ENCODE measurements at places on chromosomes 12 and 14. TPM values are rescaled to one million over a fixed set of nuclear protein-coding genes. Genes with fewer than 3 reads are reported as not detected.

DNA sequence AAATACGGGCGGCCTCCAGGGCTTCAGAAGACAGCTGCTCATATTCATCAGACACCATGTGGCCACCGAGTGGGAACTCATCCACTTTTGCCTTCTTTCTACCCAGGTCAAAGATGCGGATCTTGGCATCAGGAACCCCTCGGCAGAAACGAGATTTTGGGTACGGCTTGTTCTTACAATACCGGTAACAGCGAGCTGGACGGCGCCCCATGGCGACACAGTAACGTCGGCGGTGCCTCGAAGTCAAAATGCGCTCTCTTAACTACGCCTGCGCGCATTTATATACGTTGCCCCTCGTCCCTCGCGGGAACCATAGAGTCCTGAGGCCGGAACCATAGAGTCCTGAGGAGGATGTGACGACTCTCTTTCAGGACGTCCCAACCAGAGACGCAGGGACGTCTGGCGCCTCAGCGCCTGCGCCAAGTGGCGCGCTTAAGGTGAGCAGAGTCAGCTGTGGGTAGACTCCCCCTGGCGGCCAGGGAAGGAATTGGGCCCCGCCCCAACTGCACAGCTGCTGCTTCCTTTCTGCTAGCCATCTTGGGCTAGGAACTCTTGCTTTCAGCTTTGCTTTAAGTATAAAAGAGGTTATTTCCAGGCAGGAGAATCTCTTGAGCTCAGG is at the start of gene RPL10L:
Gene RPL10L (minus strand): TSS at position 256 of the 619 bp plus-strand sequence. CDS start 45 bp downstream, at position 211.
- H3K4me3 ChIP-seq: no peak within 1 kb of the TSS
- peak; percentile 8 for DNase-seq
- H3K27me3 ChIP-seq: no peaks in the 10 kb centered on the region
- no peak within 1 kb of the TSS for H3K27ac ChIP-seq
- no peaks in the 10 kb centered on the region for H3K4me1 ChIP-seq
- H3K36me3 ChIP-seq: no peaks in the 10 kb centered on the region

HOXC13 gene
- not detected for total RNA-seq

DNA sequence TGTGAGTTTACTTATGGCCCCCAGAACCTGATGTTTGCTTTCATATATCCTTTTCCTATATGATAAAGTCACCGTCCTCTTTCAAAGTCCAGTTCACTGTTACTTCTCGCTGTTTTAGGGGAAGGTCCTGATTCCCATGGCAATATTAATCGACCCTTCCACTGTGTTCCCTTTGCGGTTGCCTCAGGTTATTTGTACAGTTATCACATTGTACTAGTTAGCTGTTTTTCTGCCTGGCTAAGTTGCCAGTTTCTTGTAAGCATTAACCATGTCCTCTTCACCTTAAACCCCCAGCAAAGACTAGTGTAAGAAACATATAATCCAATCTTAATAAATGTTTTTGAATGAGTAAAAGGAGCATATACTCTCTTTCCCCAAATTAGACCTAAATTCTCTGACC is 115.0 kb upstream of the PPFIA2 start:
- no peak for DNase-seq
- H3K4me1 ChIP-seq: no peaks in the 10 kb centered on the region
- H3K27ac ChIP-seq: no peak overlapping the region
- no peaks in the 10 kb centered on the region for H3K27me3 ChIP-seq
- no peak overlapping the region for H3K4me3 ChIP-seq
- no peaks in the 10 kb centered on the region for H3K36me3 ChIP-seq

DNA sequence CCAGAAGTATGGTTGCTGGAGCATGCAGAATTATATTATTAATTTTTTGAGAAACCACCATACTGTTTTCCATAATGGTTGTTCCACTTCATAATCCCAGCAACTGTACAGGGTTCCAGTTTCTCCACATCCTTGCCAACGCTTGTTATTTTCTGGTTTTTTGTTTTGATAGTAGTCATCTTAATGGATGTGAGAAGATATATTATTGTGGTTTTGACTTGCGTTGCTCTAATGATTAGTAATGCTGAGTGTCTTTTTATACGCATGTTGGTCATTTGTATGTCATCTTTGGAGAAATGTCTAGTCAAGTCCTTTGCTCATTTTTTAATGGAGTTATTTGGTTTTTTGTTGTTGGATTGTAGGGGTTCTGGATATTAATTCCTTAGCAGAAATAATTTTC is 58.1 kb downstream of the DAAM1 start:
- no peak overlapping the region for H3K27ac ChIP-seq
- H3K4me1 ChIP-seq: peaks cover 19% of the 10 kb centered on the region
- no peak for DNase-seq
- no peaks in the 10 kb centered on the region for H3K36me3 ChIP-seq

DNA sequence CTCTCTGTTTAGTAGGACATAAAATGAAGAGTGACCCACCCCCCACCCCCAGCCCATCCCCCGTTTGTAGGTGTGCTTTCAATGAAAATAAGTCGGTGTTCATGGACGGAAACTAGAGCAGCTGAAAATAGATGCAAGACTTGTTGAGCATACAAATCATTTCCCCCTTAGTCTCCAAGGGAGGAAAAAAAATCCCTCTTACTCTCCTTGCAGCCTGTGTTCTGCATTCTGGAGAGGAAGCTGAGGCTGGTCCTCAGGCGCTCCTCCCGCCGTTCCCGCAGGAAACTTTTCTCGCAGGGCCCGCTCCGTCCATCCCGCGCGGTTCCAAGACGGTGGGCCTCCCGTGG is 259.0 kb upstream of the E2F7 start:
- H3K27me3 ChIP-seq: peaks cover 51% of the 10 kb centered on the region
- no peak overlapping the region for H3K27ac ChIP-seq
- H3K4me1 ChIP-seq: peaks cover 10% of the 10 kb centered on the region
- DNase-seq: no peak

ENDOU gene
- not detected for total RNA-seq

DNA sequence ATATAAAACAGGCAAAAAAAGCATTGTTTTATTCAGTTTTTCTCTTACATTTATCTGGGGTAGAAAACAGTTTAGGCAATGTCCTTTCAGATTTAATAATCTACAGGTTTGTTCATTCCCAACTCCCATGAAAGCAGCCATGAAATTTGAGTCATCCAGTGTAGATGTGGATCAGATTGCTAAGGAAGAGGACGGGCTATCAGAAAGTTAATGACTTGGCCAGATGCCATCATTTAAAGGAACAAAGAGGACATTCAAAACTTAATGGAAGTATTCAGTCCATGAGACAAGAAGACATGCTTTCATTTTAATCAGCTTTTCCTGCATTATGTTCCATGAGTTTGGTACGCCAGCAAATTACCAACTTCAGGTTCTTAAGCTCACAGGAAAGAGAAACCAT is 31.1 kb upstream of the POC1B start:
- H3K27ac ChIP-seq: no peak overlapping the region
- H3K4me3 ChIP-seq: no peak overlapping the region
- H3K27me3 ChIP-seq: no peaks in the 10 kb centered on the region

KRT2 gene
- total RNA-seq: not detected

DNA sequence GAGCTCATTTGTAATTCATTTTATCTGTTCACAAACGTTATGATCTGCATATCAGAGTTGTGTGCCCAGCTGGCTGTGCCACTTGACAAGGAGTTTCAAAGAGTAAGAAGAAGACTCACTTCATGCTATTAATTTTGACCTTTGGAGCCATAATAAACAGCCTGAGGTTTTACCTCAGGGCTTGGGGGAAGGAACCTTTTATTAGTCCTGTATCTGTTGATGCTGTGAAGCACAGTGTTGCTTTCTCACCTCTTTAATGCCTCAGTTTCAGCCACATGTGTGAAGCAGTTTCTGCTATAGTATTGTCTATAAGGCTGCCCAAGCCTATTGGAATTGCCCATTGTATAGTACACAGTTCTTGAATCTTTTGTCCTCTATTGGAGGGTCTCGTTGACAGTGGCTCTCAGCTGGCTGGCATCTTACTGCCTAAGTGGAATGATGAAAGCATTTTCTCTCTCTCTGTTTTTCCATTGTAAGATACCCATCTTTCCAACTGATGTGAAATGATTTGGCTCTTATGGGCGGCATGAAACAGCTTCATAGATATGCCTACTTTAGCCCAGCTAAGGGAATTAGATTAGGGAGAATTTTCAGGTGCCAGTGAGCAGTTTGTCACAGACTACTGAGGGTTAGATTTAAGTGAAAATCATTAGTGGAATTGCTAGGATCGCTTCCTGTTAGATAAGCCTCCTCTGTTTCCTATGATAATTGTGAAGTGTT is 34.7 kb downstream of the GPATCH2L start:
- peaks cover 8% of the 10 kb centered on the region for H3K4me1 ChIP-seq
- DNase-seq: no peak
- peaks cover 55% of the 10 kb centered on the region for H3K36me3 ChIP-seq

FOXG1 gene
- not detected for total RNA-seq

DNA sequence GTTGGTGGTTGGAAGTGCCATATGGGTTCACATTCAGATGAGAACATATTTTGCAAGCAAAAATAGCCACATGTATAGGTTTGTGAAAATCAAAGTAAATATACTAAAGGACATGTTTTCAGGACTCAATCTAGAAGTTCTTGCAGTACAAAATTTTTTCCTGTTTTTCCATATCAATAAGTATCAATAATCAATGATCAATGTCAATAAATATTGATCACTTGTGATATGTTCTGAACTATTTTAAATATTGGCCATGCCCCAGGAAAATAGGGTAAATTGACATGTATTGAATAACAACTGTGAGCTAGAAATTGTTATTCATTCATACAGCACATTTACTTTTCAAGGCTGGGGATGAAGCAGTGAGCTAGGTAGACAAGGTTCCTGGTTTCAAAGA is 24.3 kb downstream of the ALG10 start:
- H3K27me3 ChIP-seq: no peaks in the 10 kb centered on the region
- H3K4me3 ChIP-seq: no peak overlapping the region
- H3K36me3 ChIP-seq: peaks cover 3% of the 10 kb centered on the region
- no peaks in the 10 kb centered on the region for H3K4me1 ChIP-seq
- DNase-seq: no peak
- H3K27ac ChIP-seq: no peak overlapping the region

WIF1 gene
- not detected for total RNA-seq

KRT77 gene
- total RNA-seq: not detected

- no peak overlapping the region for H3K4me3 ChIP-seq
- no peaks in the 10 kb centered on the region for H3K4me1 ChIP-seq
- no peak for DNase-seq
- no peaks in the 10 kb centered on the region for H3K27me3 ChIP-seq
Measured at GRCh38 chr14:102726191-102726949, 50.9 kb upstream of the TRAF3 start.

- H3K4me3 ChIP-seq: no peak overlapping the region
- H3K36me3 ChIP-seq: no peaks in the 10 kb centered on the region
- H3K4me1 ChIP-seq: no peaks in the 10 kb centered on the region
- no peak overlapping the region for H3K27ac ChIP-seq
- peaks cover 11% of the 10 kb centered on the region for H3K27me3 ChIP-seq
- no peak for DNase-seq
Measured at GRCh38 chr14:50906326-50907065, 34.6 kb downstream of the ABHD12B start.

DNA sequence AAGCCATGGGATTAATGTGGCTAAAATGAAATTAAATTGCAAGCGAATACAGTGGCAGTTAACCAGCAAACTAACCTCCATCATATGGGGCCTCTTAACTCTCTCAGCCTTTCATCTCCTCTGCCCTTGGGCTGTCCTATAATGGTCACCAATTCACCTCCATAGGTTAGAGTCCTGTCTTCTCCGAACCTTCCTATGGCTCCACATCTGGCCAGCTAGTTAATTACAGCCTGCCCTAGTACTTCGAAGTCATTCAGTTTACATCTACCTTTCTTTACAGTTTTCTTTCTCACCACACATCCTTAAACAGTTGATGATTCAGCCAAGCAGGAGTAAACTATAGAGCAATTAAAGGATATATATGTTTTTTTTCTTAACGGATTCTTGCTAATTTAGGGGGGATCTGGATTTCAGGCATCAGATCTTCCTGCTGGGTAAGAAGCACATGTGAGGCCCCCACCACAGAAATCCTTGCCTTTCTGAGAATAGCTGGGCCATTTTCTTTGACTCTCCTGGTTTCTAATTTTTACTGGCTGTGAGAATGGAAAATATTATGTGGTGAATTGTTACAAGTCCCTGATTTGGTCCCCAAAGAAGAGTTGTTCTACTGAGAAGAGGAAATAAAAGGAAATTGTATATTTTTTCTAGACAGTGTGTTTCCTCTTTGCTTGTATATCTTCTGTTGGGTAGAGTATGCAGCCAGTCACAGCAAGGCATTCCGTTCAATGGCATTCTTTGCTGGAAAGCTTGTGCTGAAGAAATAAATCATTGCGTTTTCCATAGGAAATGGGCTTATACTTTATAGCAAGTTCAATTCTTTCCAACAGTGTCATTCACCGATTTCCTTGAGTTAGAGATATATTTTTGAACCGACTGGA is 16.7 kb downstream of the HMGA2 start:
- H3K27me3 ChIP-seq: peaks cover 12% of the 10 kb centered on the region
- no peak overlapping the region for H3K27ac ChIP-seq
- no peak overlapping the region for H3K4me3 ChIP-seq
- no peaks in the 10 kb centered on the region for H3K4me1 ChIP-seq
- H3K36me3 ChIP-seq: no peaks in the 10 kb centered on the region

DNA sequence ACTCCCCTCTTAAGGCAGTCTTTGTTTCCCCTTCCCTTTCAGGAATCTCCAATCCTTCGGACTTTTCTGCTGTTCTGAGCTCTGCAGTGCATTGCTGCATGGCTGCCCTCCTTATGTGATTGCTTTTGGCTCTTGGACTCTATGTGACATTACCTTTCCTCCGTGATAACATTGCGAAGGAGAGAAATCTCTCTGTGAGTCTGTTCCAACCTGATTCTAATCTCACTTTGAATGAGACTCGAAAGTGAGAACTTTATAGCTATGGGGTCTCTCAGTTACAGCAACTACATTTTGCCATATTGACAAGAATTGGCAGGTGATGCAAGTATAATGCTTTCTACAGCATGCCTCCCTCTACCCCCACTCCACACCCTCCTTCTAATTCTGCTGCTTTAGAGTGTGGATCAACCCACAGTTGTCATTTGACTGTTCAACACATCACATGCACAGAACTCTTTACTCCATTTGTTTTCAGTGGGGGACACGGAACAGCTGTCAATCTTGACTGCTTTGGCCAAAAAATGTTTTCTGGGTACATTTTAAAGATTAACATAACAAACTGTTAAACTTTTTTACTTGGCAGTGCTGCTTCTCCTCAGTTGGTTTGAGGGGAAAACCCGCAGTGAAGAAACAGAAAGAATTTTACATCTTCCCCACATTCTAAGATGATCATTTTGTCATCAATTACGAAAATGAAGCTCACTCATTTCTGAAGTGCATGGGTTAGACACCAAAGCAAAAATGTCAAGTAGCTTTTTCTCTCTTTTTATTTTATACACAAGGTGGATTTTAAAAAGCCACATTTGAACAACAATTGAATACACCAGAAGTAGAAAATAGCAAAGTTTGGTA is 125.5 kb upstream of the RMST start:
- H3K36me3 ChIP-seq: no peaks in the 10 kb centered on the region
- peaks cover 15% of the 10 kb centered on the region for H3K27me3 ChIP-seq
- peaks cover 7% of the 10 kb centered on the region for H3K4me1 ChIP-seq
- no peak overlapping the region for H3K4me3 ChIP-seq
- no peak overlapping the region for H3K27ac ChIP-seq

DNA sequence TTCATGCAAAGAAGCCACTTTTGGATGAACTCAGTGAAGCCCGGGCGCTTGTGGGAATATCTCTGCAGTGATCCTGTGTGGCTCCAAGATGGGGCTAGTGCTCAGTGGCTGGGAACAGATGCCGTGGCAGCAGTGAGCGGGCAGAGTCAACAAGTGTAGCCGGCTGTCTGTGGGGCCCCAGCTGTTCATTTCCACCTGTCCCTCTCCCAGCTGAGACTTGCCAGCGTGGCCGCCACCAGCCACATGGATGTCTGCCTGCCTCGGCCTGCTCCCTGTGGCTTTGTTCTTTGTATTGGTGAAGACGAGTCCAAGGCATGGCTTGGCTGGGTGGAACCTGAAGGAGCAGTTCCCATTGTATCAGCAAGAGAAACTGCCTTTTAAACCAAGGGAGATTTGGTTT is 77.3 kb downstream of the NOS1 start:
- no peaks in the 10 kb centered on the region for H3K36me3 ChIP-seq
- no peak overlapping the region for H3K27ac ChIP-seq
- no peaks in the 10 kb centered on the region for H3K4me1 ChIP-seq
- peaks cover 3% of the 10 kb centered on the region for H3K27me3 ChIP-seq
- DNase-seq: no peak

RNASE11 gene
- not detected for total RNA-seq
